ENCODE measurements at places on chromosomes 6 and 20.

DNA sequence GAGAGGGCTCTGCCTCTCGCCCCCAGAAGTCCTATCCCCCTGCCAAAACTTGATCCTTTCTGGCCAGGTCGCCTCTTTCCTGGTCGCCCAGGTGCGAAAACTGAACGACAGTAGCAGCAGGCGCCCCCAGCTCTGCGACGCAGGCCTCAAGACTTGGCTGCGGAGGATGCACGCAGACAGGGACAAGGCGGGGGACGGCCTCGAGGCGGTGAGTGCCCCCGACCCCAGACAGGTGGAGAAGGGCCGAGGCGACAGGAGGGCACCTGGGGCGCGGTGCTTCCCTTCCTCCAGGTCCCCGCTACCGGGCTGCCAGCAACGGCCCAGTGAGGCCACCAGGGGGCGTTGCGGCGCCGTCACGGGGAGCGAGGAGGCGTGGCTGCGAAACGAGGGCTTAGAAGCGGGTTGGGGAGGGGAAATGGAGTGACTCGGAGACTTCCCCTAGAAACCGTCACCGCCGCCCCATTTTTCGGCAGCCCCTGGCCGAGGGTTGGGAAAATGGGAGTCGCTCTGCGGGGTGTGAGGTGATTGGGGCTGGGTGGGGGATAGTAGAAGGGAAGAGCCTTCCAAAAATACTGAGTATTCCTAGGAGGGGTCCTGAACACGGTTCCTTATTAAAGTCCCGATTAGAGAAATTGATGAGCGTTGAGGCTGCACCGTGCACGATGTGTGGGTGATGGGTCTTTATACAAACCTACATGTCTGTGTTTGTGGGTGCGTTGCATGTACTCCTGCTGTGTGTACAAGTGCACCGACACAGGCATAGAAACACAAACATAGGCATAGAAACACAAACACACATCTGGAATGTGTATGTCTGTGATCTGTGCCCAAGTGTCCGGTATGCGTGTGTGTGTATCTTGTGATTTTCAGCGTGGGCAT lies 44.6 kb downstream of the ARHGAP40 start:
- DNase-seq = peak; percentile 96

GRCh38 chr20:47748823-47749222 lies 36.5 kb downstream of the SULF2 start:
- DNase-seq = no peak

- DNase-seq = no peak
Measured at GRCh38 chr20:45863543-45864470, 6.4 kb downstream of the ZSWIM3 start.

DNA sequence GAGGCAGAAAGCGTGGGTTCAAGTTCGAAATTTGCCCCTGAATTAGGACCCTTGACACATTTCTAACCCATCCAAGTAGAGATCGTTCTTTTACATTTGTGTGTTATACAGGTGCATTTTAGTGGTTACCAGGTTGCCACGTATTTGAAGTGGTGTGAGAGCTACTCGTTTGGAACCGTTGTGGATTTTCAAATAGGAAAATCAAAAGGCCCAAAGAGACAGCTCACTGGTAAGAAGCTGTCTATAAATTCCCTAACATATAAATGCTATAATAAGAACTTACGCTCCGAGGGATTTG lies 1.6 kb upstream of the REV3L start:
- no peak for DNase-seq

- DNase-seq = no peak
Measured at GRCh38 chr20:43744966-43745730, 18.3 kb upstream of the GTSF1L start.

All from activated naive CD8-positive, alpha-beta T cell treated with anti-CD3 and anti-CD28 coated beads, Interleukin-2, amount 10 ng/mL, durations not matched to agents 7 days and 5 days (primary cell).